ENCODE measurements at places on chromosomes 12 and 14. TPM values are rescaled to one million over a fixed set of nuclear protein-coding genes. Genes with fewer than 3 reads are reported as not detected.

DNA sequence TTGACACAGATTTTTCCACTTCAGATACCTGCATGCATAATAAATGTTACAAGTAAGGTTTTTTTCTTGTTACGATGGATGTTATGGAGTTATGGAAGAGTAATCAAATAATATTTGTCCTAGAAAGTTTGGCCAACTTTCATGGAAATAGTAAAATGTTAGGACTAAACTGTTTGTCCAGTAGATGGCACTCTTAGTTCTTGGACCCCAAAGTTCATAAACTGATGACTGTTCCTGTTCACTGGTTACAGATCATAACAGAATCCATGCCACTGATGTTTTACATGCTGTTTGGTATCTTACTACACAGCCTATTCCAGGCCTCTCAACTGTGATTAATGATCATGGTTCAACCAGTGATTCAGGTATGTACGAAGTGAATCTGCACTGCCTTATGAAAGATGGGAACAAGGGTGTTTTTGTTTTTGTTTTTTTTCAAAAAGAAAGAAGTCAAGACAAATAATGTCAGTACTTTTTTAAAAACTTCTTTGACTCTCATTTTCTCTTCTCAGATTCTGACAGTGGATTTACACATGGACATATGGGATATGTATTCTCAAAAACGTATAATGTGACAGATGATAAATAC lies 48.8 kb upstream of the SLCO1C1 start:
- no peak for DNase-seq

GRCh38 chr14:63896278-63896720 lies 43.5 kb downstream of the SYNE2 start:
- peak; percentile 66 for DNase-seq

DNA sequence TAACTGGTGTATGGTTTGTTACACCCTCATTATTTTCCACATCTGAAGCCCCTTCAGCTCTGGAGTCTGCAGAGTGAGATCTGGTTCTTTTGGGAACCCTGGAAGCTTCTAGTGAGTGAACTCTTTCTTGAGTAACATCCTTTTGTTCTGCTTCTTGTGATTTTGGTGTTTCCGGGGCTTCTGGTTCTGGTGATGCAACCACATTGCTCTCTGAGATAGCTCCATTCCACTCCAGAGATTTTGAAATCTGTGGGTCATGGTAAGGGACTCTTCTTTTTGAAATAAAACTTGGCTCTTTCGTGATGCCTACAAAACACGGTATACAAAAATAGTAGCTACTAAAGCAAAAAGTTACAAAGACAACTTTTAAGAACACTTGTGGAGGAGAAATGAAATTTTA lies 5.4 kb downstream of the MDM1 start:
- DNase-seq: no peak

GRCh38 chr14:85528897-85529631 lies 880 bp upstream of the FLRT2 start:
- DNase-seq: peak; percentile 65

GRCh38 chr14:86087377-86087776 lies 557.4 kb downstream of the FLRT2 start:
- no peak for DNase-seq

- no peak for DNase-seq
These were observed 9.8 kb downstream of the FAM222A start for GRCh38 chr12:109723311-109723881.

GRCh38 chr12:75459755-75460154 lies 20.8 kb upstream of the GLIPR1 start:
- DNase-seq: no peak

DNA sequence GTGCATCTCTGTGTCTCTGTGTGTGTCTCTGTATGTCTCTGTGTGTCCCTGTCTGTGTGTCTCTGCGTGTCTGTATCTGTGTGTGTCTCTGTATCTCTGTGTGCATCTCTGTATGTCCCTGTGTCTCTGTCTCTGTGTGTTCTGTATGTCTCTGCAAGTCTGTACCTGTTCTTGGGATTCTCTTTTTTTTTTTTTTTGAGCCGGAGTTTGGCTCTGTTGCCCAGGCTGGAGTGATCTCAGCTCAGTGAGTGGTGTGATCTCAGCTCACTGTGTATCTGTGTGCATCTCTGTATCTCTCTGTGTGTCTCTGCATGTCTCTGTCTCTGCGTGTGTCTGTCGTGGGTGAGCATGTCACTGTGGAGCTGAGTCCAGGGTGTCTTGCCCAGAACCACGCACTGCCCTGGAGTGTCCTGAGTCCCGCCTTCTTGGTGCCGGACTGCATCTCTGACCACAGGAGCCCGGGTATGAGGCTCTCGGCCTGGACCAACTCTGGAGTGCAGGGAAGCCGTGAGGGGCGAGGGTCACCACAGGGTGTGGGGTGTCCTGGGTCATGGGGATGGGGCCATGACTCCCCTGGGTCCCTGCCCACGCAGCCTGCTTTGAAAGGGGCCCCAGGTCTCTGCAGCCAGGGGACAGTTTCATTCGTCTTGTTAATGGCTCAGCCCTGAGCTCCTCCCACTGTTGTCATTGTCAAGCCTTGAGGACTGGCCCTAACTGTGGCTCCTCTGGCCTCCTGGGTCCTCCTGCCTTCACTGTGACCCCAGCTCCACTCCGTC lies 11.8 kb downstream of the MYL2 start:
- no peak for DNase-seq

DNA sequence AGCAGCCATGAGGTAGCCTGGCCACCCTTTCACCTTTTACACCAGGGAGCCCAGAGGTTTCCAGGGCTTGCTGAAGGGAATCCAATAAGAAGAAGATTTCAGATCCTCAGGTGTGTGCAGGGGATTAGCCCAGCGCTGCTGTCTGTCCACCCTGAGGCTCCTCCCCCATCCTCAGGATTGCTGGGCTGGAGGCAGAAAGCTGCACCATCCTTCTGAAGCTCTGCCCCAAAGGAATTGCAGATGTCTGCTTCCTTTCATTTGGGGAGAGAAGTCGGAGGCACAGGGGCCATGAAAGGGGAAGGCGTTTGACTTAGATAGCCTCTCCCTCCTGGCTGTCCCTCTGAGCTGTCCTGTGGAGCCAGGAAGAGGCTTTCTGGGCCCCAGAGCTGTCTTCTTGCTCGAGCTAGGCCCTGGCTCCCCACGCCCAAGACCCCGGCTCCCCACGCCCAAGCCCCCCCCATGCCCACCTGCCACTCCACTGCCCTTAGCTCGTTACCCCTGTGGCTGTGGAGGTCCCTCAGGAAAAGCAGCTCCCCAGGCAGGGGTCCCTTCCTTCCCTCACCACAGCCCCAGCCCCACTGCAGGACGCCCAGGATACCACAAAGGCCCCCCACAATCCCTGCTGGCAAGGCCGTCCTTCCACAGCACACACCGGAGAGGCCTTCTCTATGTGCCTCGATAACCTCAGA lies 359.0 kb downstream of the CACNA1C start:
- DNase-seq: no peak

DNA sequence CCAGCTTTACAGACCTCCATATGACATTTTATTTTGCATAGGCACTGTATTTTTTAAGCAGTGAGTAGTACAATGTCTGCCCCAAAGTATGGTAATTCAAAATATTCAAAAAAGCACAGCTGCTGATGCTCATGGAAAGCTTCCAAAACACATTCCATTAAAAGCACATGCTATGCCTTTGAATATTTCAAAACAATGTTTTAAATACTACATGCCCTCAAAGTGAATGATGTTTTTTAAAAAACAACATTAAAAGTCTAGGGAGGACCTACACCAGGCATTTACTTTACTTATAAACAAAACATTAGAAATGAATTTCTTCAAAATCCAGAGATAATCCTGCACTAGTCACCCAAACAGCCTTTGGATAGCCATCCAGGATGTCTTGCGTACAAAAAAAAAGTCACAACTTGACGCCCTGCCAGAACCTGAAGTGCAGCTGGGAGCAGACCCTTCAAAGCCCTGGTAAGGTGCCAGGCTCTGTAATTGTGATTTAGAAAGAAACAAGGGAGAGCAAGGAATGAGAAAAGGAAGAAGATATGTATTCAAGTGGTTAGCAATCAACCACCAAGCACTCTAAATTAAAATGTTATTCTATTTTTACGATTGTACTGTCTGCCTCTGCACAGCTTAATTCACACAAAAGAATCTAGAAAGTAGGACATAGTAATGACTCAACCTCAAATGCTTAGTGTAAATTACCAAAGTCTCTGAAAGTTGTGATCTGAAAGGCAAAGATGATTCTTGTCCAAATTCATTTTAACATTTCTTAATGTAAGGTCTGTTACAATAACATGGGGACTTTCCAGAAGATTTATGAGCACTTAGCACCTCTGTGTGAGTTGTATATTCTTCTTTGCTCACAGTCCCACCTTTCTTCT lies 31.9 kb downstream of the CEP83 start:
- peak; percentile 44 for DNase-seq

DNA sequence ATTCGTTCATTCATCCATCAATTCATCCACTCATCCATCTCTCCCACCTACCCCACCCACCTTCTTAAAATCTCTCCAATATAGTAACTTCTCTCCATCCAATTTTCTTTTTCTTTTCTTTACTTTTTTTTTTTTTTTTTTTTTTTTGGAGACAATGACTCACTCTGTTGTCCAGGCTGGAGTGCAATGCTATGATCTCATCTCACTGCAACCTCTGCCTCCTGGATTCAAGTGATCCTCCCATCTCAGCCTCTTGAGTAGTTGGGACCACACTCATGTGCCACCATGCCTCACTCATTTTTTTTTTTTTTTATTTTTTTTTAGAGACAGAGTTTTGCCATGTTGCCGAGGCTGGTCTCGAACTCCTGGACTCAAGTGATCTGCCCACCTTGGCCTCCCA lies 118.4 kb downstream of the SUDS3 start:
- no peak for DNase-seq

Gene GPD1
- polyA plus RNA-seq: 0.67 TPM

GRCh38 chr12:103313894-103314293 lies 181.9 kb downstream of the C12orf42 start:
- DNase-seq: no peak

DNA sequence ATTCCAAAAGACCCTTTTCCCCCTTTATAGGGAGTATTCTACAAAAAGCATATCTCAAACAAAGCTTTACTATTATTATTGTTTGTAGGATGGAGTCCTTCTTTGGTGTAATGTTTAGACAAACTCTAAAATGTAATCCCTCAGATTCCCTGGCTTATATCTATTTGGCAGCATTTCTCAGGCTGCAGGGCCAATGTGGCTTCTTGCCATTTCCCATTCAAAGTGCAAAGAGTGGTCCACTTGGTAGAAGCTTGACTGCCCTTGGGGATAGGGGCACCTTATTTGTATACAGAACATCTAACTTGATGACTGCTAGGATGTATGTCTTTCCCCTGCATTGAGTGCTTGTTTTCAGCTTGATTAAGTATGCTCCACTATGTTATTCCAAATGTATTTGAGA lies 242.7 kb downstream of the PRKD1 start:
- DNase-seq: no peak

GRCh38 chr12:124746649-124747425 lies 116.8 kb downstream of the SCARB1 start:
- no peak for DNase-seq

GRCh38 chr14:35932136-35932535 lies 106.0 kb downstream of the BRMS1L start:
- no peak for DNase-seq

DNA sequence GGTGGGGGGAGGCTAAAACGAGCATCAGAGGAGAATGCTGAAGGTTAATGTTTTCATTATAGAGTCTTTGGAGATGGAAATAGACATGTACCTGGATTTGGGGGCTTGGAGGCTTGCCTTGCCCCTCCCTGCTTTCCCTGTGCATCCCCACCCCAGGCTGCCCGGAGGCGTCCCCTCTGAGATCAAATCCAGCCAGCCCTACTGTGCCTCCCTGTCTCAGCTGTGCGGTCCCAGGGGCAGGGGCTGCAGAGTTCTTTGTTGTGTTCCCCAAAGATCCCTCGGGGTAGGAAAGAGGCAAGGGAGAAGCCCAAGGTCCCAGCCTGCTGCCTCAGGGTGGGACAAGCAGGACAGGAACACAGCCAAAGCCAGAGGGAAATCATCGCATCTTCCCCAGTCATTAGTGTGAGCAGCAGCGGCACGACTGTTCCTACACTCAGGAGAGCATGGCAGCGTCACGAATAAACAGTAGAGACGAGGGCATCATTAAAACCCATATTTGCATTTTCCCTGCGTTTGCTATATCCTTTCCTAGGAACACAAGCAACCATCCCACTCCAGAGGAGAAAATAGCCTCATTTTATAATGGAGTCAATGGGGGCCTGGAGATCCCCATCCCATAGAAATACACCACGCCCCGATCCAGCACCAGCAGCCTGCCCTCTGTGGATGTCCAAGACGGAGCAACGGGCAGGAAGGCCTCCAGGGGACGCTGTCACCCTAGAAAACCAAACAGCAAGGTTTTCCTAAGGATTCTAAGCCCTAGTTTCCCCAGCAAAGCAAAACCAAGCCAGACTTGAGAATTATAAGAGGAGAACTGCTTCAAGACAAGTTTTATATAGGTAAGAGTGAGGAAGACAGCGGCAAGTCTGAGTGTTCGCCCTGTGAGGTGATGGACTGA lies 32.4 kb downstream of the ANO2 start:
- no peak for DNase-seq

Gene NTS
- polyA plus RNA-seq: 4.1 TPM

DNA sequence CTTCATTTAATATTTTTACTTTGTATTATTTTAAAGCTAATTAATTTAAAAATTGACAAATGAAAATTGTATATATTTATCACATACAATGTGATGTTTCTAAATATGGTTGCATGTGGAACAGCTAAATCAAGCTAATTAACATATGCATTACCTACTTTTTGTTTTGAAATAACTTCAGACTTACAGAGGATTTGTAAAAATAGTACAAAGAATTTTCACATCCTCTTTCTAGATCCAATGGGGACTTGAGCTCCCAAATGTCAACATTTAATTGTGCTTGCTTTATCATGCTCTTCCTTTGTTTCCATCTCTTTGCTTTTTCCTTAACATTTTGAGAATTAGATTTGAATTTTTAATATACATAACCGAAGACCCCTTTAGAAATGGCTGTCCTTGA lies 6.6 kb downstream of the DCD start:
- DNase-seq: no peak

DNA sequence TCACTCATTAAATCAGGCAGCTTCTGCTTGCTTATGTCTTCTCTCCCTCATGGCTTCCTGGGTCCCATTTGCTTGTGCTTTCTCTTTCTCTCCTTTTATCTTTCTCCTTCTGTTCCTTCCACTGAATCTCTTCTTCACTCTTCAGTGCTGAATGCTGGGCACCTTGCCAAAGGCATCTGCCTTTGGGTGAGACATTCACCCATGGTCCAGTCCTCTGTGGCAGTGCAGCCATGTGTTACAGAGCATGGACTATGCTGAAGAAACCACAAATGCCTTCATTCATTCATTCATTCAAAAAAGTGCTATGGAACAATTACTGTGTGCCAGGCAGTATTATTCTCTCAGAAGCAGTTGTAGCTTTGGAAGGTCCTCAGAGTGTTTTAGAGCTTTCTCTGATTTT lies 344.4 kb upstream of the STXBP6 start:
- DNase-seq: no peak

Gene TSPAN11
- 14.4 TPM for polyA plus RNA-seq

Gene AHSA1
- 196 TPM for polyA plus RNA-seq

Gene SLC6A15
- polyA plus RNA-seq: 0.32 TPM

Gene MUCL1
- not detected for polyA plus RNA-seq

- no peak for DNase-seq
These were observed 5.3 kb downstream of the KCNH3 start for GRCh38 chr12:49543914-49544815.

Gene HOXC9
- polyA plus RNA-seq: 0.91 TPM

Data from left lung (tissue), 14 donors.